ENCODE measurements at places on chromosomes 3 and 15.
A peak's percentile ranks its signal among the peaks of the same experiment; 100 is the strongest.

- DNase-seq, result no peak
Measured at GRCh38 chr15:57732526-57733331, 26.2 kb downstream of the POLR2M start.

- no peak for DNase-seq
Measured at GRCh38 chr15:95327183-95327525, 1003.3 kb upstream of the NR2F2 start.

- DNase-seq, result no peak
Measured at GRCh38 chr3:135645541-135645940, 320.0 kb upstream of the PPP2R3A start.

DNA sequence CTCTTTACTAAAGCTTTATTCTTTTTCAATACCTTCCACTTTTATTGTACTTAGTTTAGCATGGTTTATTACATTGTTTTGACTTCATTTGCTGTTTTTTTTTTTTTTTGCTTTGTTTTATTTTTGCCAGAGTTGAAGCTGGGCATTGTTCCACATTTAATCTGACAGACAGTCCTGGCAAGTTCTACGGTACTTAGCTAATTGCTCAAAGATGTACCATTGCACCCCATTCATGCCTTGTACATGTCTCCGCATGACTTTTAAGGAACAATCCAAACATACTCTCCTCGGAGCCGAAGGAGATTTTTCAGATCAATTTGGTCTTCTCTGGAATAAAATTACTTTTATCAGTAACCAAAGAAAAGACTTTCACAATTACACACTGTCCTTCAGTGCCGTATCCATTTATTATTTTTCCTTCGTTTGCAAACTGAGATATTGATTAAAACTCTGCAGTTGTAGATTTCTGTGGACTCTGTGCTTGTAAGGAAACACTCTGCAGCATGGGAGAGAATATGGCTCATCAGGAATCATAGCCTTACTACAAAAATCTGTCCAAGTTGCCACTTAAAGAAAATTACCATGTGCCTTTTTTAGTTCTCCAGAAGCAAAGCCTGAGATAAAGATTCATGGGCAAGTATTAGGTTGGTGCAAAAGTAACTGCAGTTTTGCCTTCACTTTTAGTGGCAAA lies 952.0 kb downstream of the AGBL1 start:
- DNase-seq, result no peak

GRCh38 chr3:46821553-46821952 lies 41.7 kb downstream of the MYL3 start:
- DNase-seq, result no peak

GRCh38 chr3:176697284-176697889 lies 499.9 kb downstream of the TBL1XR1 start:
- no peak for DNase-seq

GRCh38 chr3:171374260-171374659 lies 85.9 kb downstream of the TNIK start:
- no peak for DNase-seq

DNA sequence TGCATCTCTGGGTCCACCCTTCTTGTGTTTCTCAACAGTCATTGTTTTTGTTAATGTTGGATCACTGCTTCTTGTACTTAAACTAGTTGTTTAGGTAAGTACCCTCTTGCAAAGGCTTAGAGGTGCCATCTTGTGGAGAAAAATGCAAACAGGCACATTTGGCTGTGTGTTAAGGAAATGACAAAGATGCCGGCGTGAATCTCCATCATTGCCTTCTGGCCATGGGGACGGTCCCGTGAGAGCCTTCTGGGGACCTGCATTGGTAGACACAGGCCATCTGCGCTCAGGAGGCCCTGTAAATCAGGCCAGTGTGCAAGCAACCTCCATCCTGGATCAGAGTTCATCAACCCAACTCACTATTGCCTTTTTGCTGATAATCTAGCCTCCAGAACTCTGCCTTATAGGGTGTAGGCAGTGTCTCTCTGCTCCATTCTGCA lies 158.6 kb upstream of the NR2E3 start:
- no peak for DNase-seq

- peak; percentile 1 for DNase-seq
Measured at GRCh38 chr3:31356941-31357340, 175.8 kb upstream of the STT3B start.

DNA sequence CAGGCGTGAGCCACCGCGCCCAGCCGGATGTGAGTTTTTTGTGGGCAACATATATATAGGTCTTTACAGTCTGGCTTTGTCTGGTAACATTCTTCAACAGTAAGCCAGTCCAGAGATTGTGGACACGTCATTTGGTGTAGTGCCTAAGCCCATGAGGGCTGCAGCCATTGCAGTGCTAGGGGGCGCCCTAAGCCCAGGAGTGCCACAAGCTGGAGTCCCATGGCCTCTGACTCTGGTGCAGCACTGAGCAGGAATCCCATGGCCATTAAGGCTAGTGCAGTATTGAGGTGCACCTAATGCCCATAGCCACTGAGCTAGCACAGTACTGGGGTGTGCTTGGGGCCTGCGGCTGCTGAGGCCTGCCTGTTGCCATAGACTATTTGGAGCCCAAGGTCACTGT lies 136.4 kb upstream of the NDN start:
- no peak for DNase-seq

DNA sequence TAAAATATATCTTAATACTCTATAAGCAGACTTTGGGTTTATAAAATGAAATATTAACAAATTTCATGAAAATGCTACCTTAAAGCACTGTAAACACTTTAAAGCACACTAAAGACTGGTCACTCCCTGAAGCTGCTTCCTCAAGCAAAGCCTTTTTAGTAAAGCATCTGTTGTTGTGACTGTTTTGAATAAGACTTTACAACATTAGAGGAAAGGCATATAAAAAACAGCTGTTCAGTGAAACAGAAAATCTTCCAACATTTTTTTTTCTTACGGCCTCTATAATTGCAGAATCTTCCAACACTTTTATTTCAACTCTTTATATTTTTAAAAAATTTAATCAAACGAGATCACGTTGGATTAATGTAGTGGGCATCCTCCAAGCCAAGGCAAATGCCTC lies 48.1 kb downstream of the GRK7 start:
- DNase-seq, result no peak

DNA sequence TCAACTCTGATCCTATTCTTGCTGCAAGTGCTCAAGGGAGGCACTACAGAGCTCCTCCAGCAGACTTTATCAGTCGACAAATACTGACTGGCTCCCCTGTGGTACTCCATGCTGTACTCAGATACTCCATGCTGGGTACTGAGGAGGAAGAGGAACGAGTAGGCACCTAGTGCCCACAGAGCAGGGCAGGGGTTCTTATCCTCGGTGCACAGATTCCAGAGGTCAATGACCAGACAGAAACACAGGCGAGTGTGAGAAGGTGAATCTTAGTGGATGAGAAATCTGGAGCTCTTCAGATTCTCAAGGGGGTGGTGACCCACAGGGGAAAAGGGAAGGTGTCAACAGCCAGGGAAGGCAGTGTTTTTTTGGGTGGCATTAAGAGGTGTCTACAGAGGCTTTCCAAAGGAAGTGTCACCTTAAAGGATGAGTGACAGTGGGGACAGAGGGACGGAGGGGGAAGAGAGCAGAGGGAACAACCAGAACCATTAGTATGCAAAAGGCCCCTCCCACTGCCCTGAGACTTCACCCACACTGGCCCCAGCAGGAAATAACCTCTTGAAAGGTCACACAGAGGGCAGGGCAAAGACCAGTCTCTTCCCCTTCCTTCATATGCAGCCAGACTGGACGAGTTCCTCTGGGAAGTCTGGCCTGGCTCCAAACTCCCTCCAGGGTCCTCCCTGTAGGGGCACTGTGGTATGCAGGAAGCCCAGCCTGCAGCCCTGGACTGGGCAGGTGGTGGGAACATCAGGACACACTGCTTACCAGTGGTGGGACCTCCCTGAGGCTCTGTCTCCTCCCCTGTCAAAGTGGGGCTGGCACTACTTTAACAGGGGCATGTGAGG lies 27.5 kb downstream of the CCDC12 start:
- no peak for DNase-seq

DNA sequence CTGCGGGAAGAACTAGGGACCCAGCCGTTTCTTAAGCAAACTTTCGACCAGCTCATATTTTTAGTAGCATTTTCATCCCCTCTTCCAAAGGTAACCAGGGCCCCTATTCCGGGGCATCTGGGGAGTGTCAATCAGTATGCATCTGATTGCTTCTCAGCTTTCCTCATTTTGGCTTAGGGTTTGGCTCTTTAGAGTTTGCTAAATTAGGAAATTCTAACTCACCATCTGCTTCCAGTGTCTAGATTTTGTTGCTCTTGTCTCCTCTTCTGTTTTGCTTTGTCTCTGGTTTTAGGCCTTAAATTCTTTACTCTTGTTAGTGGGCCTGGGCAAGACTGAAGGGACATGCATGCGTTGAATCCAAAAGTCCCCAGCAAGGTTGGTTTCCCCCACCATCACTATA lies 9.6 kb upstream of the ABTB1 start:
- DNase-seq, result no peak

DNA sequence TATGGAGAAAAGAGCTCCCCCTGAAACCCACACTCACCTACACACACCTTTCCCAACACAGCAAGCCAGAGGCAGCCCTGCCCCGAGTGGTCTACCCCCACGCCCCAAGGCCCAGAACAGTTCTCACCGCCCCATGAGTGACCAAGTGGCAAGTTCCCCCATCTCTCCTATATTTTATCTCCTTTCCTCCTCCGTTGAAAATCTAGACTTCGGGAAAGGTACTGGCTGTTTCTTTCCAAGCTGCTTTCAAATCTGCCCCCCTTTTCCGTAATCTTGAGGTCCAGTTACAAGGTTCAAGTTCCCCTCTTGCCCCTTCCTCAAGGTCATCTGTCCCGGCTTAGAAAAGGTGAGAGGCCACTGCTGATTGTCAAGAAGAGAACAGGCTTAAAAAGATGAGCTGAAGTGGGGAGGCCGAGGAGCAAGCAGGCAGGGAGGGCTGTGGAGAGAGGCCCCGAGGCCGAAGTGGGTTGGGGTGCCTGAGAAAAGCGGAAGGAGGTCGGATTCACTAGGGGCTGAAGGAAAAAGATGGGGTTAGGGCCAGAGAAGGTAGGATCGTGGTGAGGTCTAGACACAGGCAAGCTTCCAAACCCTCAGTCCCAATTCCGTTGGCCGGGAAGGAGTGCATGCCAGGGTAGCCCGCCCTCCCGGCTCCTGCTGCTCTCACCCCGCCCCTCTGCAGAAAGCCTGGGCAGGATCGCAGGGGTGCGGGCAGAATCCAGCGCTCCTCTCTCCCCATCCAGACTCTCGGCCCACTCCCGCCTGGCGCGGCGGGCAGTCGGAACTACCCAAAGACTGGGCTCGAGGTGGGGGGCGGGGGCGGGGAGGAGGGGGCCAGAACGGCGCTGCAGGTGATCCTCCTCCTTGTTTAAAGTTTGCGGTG lies 1.7 kb downstream of the SEMA5B start:
- no peak for DNase-seq

- DNase-seq, result no peak
Measured at GRCh38 chr3:139218046-139218445, 125.8 kb upstream of the MRPS22 start.

DNA sequence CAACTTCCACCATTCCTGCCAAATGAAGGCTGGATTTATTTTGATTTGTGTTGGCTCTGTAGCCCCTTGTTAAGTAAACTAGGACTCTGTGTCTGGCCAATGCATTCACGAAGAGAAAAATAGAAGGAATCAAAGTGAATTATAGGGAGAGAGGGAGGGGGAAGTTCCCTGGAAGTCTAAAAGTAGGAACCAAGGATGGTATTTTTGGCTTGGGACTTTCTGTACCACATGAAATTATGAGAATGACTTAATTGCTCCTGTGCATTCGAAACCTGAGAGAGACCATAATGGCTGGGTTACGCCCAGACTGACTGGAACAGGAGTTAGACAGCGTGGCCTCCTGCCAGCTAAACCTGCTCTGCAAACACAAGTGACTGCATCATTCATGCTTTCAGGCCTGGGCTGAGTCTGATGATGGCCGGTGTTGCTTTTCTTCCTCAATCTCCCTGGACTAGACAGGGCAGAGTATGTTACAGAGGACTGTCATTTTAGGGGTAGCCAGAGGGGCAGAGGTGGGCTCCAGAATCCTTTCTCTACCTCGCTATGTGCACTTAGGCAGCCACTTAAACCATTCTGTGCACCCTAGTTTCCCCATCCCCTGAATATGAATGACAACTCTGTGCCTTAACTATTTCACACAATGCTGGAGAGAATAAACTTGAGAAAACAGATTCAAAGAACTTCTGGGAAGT lies 58.9 kb downstream of the MYO1E start:
- DNase-seq, result no peak

- no peak for DNase-seq
Measured at GRCh38 chr15:41072013-41072412, 44.1 kb downstream of the INO80 start.

- no peak for DNase-seq
Measured at GRCh38 chr15:33959844-33960548, 8.3 kb upstream of the CHRM5 start.

GRCh38 chr15:52303093-52303772 lies 7.6 kb upstream of the MYO5C start:
- DNase-seq, result no peak

GRCh38 chr3:150146991-150147761 lies 176.5 kb upstream of the PFN2 start:
- no peak for DNase-seq

- no peak for DNase-seq
Measured at GRCh38 chr3:11995120-11995519, 9.1 kb upstream of the SYN2 start.

DNA sequence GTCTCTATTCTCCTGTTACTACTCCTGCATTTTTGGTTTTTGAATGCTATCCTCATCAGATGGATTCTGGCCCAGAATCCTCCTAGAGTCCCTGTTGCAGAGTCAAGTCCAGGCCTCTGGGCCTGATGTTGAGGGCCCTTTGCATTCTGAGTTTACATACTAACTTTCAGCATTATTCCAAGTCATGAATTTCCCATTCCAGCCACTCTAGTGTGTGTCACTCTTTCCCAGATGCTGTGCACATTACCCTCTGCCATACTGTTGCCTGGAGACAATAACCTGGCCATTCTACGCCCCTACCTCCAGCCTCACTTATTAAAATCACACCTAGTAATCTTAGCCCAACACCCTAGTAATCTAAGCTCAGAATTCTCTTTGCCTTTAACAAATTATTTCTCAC lies 53.4 kb downstream of the GXYLT2 start:
- DNase-seq, result no peak

- no peak for DNase-seq
Measured at GRCh38 chr3:155398046-155398445, 104.6 kb upstream of the STRIT1 start.

DNA sequence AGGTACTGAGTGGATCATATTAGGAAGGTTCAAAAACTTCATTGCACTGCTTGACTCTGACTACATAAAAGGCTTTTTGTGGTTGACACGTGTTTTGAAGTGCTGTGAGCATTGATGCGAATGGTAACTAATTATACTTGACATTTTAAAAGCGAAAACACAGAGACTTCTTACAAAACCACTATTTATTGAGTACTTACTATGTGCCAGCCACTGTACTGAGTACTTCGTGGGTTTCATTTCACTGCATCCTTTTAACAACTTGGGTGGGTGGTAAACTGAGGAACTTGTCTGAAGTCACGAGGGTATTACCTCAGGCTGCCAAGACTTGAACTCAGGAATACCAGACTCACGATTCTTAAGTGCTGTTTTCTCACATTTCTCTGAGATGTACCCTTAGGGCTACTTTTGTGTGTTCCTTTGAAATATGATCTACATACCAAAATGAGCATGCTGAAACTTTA lies 45.3 kb upstream of the PPP4R2 start:
- no peak for DNase-seq

GRCh38 chr3:112958811-112959560 lies 15.9 kb downstream of the CD200R1 start:
- DNase-seq, result no peak

Measured in stimulated activated CD4-positive, alpha-beta T cell treated with anti-CD3 and anti-CD28 coated beads, Interleukin-15, amount 100 ng/mL, for 1 hour (primary cell).